ENCODE measurements at places on chromosomes 3 and 15.
A peak's percentile ranks its signal among the peaks of the same experiment; 100 is the strongest.

DNA sequence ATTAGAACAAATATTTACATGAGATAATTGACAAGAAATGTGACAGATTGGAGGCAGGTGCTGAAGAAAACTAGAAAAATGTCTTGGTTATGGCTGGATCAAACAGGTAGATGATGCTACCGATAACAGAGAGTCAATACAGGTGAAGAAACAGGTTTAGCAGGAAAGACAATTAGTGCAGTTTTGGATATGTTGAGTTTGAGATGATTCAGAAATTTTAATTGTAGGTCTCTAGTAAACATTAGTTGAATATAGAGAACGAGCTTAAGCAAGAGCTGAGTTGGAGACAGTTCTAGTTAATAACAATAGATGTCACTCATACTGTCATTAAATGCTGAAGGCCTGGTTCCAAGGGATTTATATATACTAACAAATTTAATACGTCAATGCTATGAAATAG is 524.4 kb downstream of the NSUN3 start:
- no peak for DNase-seq

- no peak for DNase-seq
These were observed 491.2 kb upstream of the PDZRN3 start for GRCh38 chr3:74115906-74116305.

DNA sequence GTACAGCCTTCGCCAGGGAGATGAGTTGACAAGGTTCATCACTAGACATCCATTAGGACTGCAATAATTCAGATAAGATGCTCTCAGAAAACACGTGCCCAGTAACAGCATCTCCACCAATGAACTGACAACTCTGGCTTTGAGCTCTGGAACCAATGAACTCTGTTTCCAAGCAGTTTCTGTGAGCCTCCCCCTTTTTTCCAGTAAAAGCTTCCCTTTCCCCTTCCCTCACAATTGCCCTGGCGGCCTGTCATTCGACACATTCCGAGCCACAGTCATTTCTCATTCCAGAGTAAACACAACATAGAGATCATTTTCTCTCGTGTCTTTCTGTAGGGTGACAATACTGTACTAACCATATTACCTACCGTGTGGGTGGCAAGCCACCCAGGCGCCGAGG is 3.6 kb downstream of the PLA2G4D start:
- DNase-seq, result no peak

GRCh38 chr3:23202203-23202920 is 765 bp upstream of the UBE2E2 start:
- DNase-seq, result peak; percentile 19

- no peak for DNase-seq
These were observed 149.4 kb downstream of the FRMD5 start for GRCh38 chr15:44045661-44046060.
